ENCODE measurements at places on chromosomes 12 and 14. TPM values are rescaled to one million over a fixed set of nuclear protein-coding genes. Genes with fewer than 3 reads are reported as not detected.

DNA sequence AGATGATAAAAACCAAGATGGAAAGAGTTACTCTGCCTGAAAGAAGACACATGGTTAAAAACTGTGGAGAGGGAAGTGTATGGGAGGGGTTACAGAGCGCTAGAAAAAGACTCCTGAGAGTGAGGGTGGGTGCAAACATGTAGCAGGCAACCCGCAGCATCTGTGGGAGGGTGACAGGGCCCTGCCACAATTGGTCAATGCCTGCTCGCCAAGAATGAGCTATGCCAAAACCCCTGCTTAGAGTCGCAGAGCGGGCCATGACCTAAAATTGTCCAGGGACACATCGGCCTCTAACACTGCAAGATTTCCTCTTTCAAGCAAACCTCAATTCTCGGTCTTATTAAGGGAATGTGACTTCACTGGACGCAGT lies 700 bp downstream of the PRKAG1 start:
- DNase-seq, result no peak

DNA sequence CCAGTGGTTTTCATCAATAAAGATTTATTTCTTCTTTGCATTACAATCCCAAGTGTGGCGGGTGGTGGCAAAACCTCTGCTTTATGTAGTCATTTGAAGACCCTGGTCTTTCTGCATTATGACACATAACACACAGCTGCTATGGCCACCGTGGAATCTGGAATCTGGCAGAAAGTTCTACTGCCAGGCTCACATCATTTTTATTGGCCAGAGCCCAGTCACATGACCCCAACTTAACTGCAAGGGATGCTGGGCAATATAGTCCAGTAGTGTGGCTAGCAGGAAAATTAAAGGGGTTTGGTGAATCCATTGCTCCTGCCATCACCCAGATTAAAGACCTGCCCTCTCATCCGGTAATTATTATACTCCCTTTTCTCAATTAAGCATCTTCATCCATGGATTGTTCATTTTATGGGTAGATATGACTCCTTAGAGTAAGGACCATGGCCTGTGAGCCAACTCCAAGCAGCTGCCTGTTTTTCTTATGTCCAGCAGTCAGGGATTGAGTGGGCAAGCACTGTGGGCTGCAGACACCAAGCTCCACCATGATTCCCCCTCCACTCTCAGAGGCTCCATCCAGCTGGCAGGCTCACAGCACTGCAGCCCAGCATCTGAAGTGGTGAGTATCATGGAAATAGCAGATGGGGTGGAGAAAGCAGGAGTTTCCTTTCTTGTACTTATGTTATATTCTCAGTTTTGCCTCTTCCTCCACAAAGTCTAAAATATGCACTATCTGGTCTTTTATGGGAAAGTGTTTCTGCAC lies 1030.7 kb downstream of the AACS start:
- no peak for DNase-seq

- DNase-seq, result no peak
Measured at GRCh38 chr14:49193332-49194065, 392.7 kb downstream of the RPS29 start.

- DNase-seq, result no peak
Measured at GRCh38 chr14:53126731-53127130, 26.4 kb downstream of the DDHD1 start.

The RPL10L gene
- not detected for total RNA-seq
